Inflammatory macrophage (primary cell): ENCODE measurements at places on chromosomes 12 and 14.

GRCh38 chr12:56221232-56221756, 428 bp downstream of the RNF41 start:
- no peak for DNase-seq

- DNase-seq, result peak; percentile 36
Measured at GRCh38 chr14:72513965-72514659, 379.8 kb downstream of the DPF3 start.

- DNase-seq, result no peak
Measured at GRCh38 chr12:87142342-87142741, 886.2 kb upstream of the MGAT4C start.

- DNase-seq, result no peak
Measured at GRCh38 chr14:100541621-100542560, 45.3 kb downstream of the BEGAIN start.

DNA sequence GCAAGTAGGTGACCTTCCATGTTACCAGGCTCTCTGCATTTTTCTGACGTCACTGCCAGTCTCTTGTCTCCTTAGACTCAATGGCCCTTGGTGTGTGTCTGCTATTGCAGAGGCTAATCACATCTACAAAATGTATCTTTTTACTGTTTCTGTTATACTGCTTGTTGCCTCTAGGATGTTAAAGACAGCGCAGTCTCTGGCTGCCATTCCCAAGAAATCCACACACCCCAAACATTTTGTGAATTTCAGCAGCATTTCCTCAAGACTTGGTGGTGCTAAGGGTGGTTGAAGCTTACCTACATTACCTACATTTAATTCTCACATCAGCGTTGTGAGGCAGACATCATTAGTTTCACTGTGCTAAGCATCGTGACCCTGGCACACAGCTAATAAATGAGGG, 87.2 kb downstream of the C12orf75 start:
- DNase-seq, result no peak

- DNase-seq, result no peak
Measured at GRCh38 chr12:59088673-59089072, 168.4 kb upstream of the LRIG3 start.

DNA sequence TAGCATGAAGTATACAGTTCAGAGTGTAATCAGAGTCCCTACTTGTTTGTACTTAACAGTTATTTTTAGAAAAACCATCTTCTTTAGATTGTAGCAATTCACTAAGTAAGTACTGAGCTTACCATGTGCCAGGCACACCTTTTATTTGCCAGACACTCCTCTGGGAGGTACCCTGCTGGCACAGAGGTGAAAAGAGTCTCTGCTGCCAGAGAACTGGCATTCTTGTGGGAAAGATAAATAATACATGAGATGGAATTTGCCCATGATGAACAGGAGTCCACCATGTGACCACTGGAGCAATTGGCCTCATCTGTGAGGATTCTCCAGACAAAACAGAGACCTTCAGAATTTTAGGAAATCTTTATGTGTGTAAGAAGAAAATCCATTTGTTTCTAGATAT, 199.3 kb upstream of the SLC16A7 start:
- DNase-seq, result no peak

DNA sequence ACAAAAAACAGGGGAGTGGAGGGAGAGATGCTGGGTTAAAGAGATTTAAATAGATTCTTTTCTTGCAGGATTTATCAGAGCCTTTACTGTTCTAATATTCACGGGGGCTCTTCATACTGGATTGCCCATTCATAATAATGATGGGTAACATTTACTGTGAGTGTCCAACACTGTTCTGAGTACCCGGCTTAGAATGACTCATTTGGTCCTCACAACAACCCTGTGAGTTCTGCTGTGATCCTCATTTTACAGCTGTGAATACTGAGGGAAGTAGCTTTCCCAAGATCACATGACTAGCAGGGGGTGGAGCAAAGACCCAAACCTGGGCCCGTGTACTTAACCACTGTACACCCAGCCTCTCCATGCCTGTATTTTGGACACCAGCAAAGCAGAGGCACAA, 113.4 kb downstream of the NT5DC3 start:
- DNase-seq, result peak; percentile 2

GRCh38 chr12:112219195-112219594, 93.8 kb downstream of the TRAFD1 start:
- no peak for DNase-seq

DNA sequence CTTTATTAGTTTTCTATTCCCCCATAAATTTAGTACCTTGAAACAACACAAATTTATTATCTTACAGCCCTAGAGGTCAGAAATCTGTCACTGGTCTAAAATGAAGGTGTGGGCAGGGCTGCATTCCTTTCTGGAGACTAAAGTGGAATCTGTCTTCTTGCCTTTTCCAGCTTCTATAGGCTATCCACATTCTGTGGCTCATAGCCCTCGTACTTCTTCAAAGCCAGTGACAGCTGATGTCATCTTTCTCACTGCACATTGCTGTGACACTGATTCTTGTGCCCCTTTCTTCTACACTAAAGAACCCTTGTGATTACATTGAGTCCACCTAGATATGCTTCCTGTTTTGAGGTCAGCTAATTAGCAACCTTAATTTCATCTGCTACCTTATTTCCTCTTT, 23.2 kb upstream of the DCN start:
- DNase-seq, result no peak

- no peak for DNase-seq
Measured at GRCh38 chr12:51275088-51275487, 4.9 kb upstream of the SMAGP start.

DNA sequence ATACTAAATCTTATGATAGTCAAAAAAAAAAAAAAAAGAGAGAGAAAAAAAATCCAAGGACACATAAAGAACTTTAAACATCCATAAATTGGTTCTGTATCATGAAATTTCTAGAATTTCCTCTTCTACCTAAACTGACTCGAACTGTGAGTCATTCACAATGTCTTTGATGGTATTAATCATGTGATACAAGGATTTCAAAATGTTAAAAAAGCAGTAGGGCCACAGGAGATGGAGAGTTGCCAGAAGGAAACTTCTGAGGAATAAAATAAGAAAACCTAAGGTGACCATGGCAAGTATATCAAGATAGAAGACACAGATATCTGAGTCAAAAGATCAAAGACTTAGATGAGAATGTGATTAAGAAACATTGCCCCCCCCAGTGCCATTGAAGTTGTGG, 1320.9 kb upstream of the FLRT2 start:
- no peak for DNase-seq

GRCh38 chr14:60758885-60759284, 24.3 kb downstream of the MNAT1 start:
- DNase-seq, result no peak

DNA sequence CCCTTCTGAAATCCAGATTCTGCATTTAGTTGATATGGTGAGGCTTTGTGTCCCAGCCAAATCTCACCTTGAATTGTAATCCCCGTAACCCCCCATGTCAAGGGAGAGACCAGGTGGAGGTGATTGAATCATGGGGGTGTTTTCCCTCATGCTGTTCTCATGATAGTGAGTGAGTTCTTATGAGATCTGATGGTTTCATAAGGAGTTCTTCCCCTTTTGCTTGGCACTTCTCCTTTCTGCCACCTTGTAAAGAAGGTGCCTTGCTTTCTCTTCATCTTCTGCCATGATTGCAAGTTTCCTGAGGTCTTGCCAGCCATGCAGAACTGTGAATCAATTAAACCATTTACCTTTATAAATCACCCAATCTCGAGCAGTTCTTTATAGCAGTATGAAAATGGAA, 23.1 kb upstream of the C12orf42 start:
- no peak for DNase-seq

GRCh38 chr14:25121337-25122129, 71.6 kb upstream of the STXBP6 start:
- DNase-seq, result no peak

GRCh38 chr14:80152166-80152565, 59.1 kb downstream of the DIO2 start:
- no peak for DNase-seq

GRCh38 chr12:92546635-92547348, 156.0 kb upstream of the PLEKHG7 start:
- no peak for DNase-seq

DNA sequence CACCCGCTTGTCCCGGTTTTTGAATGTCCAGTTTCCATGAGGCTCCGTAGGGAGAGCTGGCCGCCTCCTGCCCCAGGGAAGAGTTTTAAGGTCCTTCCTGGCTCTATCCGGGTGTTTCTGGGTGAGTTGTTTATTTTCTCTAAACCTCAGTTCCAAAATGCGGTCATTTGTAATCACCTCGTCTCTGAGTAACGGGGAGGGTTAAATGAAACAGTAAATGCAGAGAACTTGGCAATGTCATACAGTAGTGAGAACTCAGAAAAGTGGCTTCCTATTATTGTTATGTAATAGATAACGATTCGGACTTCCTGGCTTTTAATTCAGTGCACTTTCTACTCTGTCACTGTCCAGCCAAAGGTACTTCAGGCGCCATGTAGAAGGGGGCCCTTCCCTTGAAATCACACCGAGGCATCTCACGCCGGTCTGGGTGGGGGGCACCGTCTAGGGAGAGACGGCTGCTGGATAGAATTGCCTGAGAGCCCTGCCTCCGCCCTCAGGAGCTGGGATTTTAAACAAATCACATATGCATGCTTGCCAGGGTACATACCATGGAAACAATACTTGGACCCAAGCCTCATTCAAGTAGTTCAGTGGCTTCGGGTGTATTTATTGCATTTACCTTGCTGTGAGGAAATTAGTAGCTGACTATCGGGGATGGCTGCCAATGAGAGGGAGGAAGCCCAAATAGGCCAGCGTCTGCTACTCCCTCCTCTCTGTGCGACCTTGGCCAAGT, 26.4 kb downstream of the NOS1 start:
- no peak for DNase-seq

DNA sequence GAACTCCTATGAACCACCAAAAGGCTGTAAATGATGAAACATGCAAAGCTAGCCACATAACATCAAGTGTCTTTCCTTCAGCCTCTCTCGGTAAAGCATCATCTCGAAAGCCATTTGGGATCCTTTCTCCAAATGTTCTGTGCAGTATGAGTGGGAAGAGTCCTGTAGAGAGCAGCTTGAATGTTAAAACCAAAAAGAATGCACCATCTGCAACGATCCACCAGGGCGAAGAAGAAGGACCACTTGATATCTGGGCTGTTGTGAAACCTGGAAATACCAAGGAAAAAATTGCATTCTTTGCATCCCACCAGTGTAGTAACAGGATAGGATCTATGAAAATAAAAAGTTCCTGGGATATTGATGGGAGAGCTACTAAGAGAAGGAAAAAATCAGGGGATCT, 61.2 kb downstream of the ATG14 start:
- DNase-seq, result no peak

DNA sequence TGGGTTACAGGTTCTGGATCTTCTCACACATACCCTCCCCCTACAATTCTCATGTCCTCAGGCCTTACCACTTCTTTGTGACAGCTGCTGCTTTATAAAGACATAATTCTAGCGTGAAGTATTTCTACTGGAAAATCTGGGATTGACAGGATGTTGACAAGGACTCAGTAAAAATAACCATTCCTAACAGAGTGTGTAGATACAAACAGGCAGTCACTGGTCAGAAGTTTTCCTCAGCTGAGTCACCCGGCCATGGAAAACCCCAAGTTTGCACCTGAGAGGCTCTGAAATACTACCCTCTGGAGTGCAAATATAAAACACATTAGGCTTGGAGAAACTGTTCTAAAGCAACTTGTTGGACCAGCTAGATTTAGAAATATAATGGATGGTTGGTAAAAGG, 54.4 kb downstream of the SPPL3 start:
- no peak for DNase-seq

GRCh38 chr14:42929806-42930480, 1323.3 kb downstream of the LRFN5 start:
- peak; percentile 77 for DNase-seq

GRCh38 chr12:26473291-26473690, 277.9 kb downstream of the SSPN start:
- peak; percentile 89 for DNase-seq

DNA sequence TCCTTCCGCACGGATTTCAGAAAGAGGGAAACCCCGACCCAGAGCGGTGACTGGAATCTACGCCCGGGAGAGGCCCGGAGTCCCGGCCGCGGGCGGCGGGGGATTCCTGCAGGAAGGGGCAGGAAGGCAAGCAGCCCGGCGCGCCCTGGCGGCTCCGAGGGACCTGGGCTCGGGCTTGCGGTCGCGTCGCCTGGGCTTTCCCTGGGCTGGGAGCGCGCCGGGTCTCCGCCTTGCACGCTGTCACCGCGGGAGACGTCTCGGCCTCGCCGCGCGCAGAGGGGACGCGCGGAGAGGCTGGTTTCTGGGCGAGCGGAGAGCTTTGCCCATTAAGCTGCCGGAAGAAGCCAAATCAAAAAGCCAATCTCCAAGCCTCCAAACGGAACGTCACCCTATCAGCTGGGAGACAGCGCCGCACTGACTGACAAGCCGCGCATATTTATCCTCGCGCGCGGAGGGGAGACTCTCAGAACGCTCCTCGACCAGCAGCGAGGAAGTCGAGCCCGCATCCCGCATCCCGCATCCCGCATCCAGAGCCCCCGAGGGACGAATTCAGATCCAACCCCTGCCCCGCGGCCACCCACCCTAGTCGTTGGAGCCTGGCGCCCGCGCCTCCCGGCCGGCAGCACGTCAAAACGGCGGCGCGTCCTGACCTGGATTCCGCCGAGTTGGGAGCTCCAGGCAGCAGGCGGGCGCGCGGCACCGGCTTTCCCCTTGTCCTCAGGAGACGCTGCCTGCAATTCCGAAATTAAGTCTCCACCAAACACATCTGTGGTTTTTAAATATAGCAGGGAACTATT, at the start of gene SLC8A3:
Gene SLC8A3, minus strand, starts transcription at position 293 of the 797 bp plus-strand sequence. CDS start 20,529 bp downstream, outside the sequence.
- no peak for DNase-seq

DNA sequence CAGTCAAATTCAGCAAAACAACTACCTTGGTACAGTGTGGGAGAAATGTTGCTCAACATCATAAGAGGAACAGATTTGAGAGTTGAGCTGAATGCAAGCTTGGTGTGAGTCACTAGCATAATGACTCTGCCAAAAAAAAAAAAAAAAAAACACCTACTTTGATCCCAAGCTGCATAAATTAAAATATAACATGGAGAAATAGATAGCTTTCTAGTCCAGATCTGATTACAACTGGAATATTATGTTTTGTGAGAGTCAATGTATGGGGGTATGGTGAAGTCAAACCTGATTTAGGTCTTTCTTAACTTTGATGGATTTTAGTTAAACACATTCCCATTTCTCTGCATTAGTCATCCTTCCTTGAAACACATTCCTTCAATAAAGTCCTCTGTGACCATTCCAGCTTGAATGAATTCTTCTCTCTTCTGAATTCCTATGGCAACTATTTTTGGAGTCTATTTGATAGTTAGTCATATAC, 188.1 kb downstream of the SLC5A8 start:
- DNase-seq, result peak; percentile 30

GRCh38 chr12:132123970-132124765, 20.0 kb downstream of the DDX51 start:
- DNase-seq, result peak; percentile 41

- peak; percentile 70 for DNase-seq
Measured at GRCh38 chr14:103606963-103607668, 21.9 kb upstream of the KLC1 start.

GRCh38 chr14:31902945-31903646, 174.0 kb upstream of the ARHGAP5 start:
- no peak for DNase-seq
